ENCODE measurements at places on chromosomes 3 and 15.

DNA sequence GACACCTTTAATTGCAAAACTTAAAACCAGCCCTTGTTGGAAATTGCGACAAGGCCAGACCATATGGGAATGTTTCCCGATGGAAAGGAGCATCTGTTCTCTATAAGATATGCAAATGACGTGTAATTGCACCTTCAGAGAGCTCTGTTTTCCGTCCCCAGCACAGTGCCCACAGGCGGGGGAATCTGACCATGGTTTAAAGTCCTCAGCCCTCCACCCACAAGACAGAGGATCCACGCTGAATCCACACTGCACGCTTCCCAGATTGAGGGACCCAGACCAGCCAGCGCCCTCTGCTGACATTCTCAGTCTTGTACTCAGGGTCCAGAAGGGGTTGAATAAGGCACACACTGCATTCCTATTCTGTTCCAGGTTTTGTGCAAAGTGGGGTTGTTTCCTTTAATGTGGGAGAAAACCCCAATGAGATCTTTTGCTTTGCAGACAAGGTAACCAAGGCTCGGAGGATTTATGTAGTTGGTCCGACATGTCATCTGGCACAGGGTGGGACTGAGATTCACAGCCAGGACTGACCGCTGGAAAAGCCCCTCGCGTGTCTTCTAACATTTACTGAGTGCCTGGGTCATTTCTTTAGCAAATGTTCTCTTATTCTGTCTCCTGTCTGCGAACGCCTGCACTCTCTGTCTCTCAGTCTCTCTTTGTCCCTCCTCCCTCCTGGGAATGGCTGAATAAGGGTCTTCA lies 36.8 kb upstream of the KLHL25 start:
- peak; percentile 13 for DNase-seq

DNA sequence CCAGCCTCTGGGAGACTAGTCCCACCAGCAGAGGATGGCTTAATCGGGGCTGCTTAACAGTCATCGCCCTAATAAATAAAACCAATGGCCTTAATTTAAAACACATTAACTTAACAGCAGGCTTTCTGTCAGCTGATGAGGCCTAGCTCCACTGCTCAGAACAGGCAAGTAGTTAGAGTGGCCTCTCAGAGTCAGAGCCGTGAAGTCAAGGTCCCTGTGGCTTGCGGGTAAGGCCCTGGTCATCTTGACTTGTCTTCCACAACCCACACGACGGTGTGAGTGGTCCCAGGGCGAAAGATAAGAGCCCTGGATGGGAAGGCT lies 11.8 kb downstream of the XXYLT1 start:
- DNase-seq = peak; percentile 72

DNA sequence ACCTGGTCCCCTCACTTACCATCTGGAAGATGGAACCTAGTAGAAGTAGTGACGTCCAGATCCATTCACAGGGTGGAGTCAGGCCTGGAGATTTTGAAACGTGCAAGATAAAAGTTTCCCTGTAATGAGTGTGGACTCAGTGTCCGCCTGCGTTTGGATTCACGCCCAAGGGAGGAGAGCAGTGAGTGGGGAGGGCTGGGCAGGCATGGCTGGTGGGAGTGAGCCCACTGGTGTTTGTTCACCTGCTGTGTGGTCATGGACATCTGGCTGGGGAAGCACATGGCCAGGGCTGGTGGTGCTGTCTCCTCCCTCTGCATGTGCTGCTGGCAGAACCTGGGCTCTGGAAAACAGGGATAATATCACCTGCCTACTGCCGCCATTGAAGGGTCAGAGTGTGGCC lies 37.0 kb downstream of the RLBP1 start:
- DNase-seq = peak; percentile 40

DNA sequence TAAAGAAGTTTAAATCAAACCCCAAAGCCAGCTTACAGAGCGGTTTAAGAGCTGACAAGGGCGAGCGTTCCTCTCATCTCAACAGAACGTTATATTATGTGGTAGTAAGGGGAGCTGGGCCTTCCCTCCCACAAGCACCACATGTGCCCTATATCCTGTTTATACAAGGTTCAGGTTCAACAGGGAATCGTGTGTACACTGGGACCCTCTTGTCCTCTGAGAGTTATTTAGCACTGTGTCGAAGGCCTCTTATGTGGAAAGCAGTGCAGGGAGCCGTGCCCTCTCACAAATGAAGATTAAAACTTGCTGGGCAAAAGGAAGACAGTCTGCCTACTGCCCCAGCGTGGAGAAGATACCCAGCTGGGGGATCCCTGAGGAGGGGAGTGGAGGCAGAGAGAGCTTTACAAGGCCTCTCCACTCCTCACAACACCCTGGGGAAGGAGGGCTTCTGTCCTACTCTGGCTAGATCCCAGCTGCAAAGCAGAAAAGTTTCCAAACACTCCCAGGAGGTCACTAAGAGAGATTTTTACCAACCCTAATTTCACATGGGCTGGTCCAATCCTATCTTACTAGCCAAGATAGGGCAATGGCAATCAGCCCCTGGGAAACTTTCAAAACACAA lies 2.9 kb downstream of the TLE3 start:
- DNase-seq = peak; percentile 70

- no peak for DNase-seq
Measured at GRCh38 chr3:183073839-183074238, 25.5 kb downstream of the MCCC1 start.

- peak; percentile 3 for DNase-seq
Measured at GRCh38 chr3:89113893-89114840, 6.7 kb downstream of the EPHA3 start.

GRCh38 chr3:64276131-64276530 lies 50.9 kb upstream of the PRICKLE2 start:
- DNase-seq = peak; percentile 15

DNA sequence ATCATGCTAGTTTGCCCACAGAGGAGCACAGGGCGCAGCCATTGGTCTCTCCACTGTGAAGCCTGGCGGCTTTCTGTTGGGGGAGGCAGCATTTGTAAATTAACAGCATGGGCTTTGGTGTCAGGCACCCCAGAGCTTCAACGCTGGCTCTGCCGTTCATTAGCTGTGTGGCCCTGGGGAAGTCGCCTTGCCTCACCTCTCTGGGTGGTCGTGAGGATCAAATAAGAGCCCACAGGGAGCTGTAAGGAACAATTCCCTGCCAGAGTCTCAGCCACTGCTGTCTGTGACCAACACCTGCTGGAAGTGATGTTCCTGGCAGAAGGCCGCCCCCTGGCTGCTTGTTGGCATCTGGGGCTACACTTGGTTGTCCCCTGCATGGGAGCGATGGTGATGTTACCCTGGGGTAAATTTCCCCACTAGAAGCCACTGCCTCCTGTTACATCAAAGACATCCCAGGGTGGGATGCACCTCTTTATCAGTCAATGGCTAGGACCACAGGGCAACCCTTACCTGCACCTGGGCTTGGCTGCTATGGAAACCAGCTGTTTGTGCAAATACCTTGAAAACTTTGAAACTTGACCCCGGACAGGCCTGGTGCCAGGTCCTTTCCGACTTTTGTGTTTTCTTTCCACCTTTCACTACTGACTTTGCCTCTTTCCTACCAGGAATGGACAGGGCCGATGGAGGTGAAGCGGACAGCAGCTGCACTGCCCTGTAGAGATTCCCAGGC lies 36.9 kb downstream of the DNASE1L3 start:
- DNase-seq = peak; percentile 44

DNA sequence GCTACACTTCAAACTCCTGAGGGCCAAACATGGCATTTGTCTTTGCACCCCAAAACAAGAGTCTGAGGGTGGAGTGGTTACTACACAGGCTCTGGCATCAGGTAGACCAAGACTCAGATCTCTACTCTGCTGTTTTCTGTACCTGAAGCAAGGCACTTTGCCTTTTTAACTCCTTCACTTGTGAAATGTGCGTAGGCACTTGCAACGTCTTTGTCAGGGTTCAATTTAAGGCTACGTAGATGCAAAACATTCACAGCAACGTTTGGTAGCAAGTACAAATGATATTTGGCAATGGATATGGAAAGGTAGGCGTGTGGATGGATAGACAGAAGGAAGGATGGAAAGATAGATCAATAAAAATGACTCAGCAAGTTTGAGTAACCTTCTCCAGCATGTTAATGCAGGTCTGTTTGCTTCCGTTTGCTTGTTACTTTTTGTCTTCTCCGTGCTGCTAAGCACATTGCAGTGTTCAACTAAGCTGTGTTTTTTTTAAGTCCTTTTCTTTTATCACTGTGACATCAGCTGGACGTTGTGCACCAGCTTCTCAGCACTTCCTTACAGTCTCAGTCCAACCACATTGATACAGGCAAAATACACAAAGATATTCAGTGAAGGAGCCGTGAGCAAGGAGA lies 100.7 kb downstream of the LRTM1 start:
- DNase-seq = no peak

GRCh38 chr3:170049146-170050000 lies 11.6 kb downstream of the GPR160 start:
- DNase-seq = no peak
